ENCODE measurements at places on chromosomes 2 and 18.

DNA sequence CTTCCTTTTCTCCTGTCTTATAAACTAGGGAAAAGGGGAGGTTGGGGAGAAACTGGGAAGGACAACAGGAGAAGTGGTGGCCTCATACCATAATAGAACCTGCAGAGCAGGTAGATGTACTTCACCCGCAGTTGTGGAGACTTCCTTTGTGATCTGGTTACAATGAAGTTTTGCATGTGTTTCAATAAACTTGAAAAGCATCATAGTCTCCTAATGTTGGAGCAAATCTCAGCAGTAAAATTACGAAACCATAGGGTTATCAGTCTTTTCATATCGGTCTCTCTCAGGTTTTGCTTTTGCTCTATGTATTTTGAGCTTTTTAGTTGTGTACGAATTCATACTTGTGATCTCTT, 30.5 kb downstream of the ANO7 start:
- DNase-seq, result no peak

GRCh38 chr2:222609381-222609780, 46.5 kb downstream of the FARSB start:
- no peak for DNase-seq

DNA sequence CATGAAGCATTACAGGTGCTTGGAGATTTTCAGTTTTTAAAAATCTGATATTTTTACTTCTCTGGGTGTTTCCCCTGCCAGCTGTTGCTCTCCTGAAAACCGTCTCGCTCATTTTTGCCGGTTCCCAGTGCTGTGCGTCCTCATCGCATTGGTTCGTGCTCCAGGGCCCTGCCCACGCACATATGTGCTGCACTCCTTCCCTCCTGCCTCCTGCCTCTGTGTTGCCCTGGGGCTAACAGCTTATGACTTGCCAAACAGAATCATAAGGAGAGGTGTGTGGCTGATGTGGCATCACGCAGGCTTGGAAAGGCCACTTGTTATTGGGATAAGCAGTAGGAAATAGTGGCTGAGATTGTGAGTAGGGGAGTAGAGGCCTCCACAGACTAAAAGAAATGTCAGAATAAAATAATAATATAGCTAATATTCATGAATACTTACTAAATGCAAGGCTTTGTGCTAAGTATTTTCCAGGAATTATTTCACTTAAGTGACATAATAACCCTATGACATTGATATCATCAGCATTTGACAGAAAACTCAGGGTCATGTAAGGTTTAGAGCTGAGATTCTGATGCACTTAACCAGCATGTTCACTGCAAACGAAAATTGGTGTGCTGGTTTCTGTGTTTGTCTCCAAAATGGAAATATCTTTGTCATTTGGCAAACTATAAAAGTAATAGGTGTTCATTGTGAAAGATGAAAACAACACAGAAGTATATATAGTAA, 53.5 kb downstream of the SLC4A1AP start:
- DNase-seq, result no peak

- DNase-seq, result no peak
Measured at GRCh38 chr18:80074183-80074582, 34.9 kb upstream of the ADNP2 start.

DNA sequence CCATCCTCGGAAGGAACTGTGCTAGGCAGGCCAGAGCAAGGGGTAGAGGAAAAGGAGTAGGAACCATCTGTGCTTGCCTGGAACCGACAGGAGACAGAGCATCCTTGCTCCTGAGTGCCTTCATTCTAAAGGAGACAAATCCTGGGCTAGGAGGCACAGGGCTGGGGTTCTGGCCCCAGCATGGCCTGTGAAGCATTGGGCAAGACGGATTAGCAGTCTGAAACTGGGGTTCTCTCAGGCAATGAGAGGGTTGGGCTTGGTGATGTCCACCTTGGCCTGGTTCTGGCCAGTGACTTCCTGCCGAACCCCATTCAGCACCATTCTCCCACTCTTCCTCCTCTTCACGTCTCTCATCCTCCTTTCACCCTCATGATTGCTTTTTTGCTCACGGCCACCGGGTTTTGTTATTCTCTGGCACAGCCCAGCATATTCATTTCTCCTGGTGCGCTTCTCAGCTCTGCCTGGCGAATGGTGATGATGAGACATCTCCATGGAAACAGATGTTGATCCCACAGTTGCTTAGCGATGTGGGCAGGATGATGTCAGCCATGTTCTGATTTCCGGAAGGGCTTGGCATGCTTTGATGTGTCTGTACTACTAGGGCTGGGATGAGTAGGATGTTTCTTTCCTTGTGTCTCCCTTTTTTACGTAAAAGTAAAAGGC, 127.7 kb downstream of the CAPN13 start:
- DNase-seq, result no peak

- no peak for DNase-seq
Measured at GRCh38 chr18:74292541-74292858, 737 bp upstream of the CYB5A start.

GRCh38 chr2:38465789-38466127, 88.7 kb upstream of the ATL2 start:
- peak; percentile 2 for DNase-seq

- DNase-seq, result no peak
Measured at GRCh38 chr2:7052404-7052803, 135.2 kb downstream of the RNF144A start.

DNA sequence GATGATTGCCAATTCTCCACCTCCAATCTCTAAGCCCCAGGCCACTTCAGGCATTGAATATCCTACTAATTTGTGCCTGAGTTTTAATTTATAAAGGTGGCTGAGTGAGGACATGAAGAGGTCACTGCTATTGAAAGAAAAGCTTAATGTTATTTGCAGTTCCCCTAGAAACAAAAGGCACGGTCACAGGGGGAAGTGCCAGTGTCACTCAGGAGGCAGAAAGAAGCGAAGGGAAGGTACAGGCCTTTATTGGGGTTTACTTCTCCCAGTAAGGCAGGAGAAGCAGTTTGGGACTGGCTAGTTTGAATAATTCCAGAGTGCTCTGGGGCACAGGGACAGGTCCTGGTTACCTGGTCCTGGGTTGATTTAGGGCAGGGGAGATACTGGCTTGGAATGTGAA, 1.7 kb upstream of the ABHD1 start:
- DNase-seq, result no peak

DNA sequence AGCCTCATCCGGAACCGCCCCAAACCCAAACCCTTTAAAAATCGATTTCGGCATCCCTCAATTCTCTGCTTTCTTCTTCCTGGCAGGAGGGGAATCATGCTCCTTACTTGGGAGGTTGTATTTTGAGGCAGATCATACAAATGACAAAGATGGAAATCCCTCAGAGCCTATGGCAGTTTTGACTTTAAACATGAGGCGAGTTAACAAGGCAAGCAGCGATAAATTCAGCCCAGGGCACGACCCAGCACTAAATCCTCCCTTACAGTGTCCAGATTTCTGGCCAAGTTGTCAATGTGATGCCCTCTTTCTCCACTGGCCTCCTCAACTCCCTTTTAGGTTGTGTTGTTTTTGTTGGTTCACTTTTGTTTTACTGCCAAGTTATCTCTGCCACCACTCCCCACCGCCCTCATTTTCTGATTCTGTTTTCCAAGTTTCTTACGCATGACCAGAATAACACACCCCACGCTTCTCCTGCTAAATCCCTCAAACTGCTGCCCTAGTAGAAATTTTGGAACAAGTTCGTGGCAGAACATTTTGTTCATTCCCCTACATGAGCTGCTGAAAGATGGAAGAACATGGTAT, 68.3 kb downstream of the CTAGE1 start:
- DNase-seq, result no peak

GRCh38 chr2:197453914-197454398, 604 bp downstream of the COQ10B start:
- no peak for DNase-seq

GRCh38 chr18:49690312-49690711, 123.0 kb downstream of the ACAA2 start:
- no peak for DNase-seq

DNA sequence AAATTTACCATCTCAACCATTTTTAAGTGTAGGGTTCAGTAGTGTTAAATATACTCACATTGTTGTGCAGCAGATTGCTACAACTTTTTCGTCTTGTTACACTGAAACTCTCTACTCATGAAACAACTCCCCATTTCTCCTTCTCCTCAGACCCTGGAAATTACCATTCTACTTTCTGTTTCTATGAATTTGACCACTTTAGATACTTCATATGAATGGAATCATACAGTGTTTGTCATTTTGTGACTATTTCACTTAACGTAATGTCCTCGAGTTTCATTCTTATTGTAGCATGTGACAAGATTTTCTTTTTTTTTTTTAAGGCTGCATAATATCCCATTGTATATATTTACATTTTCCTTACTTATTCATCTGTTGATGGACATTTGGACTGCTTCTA, 203.8 kb downstream of the PLCL1 start:
- no peak for DNase-seq

GRCh38 chr2:239366740-239367139, 34.1 kb downstream of the HDAC4 start:
- DNase-seq, result no peak

GRCh38 chr2:143830476-143830875, 689.4 kb downstream of the ZEB2 start:
- DNase-seq, result no peak

DNA sequence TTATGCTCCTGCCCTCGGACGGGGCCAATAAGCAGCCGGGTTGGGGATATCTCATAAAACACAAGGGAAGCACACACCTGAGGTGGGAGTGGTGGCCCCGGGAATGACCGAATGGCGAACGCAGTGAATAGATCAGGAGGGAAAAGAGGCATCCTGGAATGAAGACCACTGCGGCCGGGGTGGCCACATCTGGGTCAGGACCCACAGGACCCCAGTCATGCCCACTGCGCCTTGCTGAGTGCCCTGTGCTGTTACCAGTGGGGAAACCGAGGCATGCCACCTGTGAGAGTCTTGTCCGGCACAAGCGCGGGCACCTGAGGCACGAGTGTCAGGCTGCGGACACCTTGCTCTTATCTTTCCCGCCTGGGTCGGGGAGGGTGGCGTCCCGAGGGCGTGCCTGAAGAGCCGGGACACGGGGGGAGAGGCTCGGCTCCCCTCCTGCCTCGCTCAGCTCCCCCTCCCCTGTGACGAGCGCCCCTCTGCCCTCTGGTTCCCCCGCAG, 1.6 kb downstream of the PDCD1 start:
- DNase-seq, result no peak

DNA sequence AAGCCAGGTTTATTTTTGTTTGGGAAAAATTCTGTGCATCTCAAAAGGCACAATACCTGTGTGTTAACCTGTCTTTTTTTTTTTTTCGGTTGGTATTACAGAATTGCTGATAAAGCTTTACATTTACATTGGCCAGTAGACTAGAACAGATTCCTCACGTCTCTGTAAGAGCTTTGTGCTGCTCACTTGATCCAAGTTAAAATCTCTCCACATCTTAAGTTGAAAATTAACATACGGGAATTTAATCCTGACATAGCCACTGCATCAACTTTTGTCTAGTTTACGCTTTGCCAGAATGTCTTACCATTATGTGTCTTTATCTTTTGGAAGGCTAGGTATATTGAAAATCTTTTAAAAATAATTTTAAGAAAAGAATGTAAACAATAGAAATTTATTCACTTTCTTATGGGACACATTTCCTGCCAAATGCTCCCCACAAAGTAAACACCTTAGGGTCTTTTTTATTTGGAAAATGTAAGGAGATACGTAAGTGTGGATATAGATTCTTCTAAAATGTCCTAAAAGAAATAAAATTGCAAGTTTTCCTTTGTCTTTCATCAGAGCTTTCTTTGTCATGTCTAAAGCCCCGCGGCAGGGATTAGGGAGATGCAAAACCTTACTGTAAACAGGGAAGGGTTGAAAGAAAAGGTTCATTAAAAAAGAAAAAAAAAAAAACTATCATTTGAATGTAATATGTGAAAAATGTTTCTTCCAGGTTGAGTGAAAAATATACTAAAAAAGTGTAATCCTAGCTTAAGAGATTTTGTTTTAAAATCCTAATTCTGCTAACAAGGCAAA, 912.8 kb downstream of the NRXN1 start:
- DNase-seq, result no peak

DNA sequence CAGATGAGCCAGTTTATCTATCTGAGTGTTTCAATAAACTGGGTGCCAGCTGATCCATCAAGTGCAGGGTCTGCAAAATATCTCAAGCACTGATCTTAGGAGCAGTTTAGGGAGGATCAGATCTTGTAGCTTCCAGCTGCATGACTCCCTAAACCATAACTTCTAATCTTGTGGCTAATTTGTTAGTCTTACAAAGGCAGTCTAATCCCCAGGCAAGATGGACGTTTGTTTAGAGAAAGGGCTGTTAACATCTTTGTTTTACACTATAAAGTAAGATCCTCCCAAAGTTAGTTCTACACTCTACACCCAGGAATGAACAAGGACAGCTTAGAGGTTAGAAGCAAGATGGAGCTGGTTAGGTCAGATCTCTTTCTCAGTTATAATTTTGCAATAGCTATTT, 28.7 kb upstream of the HNMT start:
- no peak for DNase-seq

DNA sequence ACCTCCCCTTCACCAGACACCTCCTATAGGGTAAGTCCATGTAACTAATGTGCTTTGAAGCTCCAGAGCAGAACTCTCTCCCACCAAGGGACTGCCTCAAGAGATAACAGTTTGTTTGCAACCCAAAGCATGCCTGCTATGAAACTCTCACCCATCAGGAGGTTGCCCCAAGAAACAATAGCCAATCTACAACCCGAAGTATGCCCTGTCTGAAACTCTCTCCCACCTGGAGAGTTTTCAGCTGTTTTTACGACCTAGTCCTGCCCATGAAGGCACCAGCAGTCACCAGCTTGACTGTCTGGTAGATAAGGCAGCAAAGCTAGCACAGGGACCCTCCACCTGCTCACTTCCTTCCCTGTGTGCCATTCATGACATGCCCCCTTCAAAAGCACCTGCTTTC, 533.9 kb upstream of the CRIM1 start:
- no peak for DNase-seq

GRCh38 chr2:43097644-43098408, 128.6 kb downstream of the ZFP36L2 start:
- DNase-seq, result no peak

GRCh38 chr18:62325806-62326645, 916 bp downstream of the TNFRSF11A start:
- no peak for DNase-seq

DNA sequence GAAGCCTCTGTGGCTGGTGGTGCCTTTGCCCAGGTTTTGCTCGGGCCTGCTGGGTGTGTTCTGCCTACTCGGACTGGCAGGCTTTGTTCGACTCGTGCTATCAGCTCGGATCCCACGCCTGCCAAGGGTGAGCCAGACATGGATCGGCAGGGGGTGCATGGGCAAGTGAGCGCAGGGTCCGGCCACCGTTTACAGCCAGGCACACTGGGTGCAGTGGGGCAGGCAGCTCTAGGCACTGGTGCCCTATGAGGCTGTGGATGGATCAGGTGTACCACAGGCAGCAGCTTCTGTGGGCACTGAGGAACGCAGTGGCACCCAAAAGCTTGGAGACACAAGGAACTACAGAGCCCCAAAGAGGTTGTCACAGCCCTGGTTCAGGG, 25.6 kb downstream of the MARCHF7 start:
- DNase-seq, result no peak

GRCh38 chr2:41881249-41881648, 166.6 kb upstream of the PKDCC start:
- no peak for DNase-seq

DNA sequence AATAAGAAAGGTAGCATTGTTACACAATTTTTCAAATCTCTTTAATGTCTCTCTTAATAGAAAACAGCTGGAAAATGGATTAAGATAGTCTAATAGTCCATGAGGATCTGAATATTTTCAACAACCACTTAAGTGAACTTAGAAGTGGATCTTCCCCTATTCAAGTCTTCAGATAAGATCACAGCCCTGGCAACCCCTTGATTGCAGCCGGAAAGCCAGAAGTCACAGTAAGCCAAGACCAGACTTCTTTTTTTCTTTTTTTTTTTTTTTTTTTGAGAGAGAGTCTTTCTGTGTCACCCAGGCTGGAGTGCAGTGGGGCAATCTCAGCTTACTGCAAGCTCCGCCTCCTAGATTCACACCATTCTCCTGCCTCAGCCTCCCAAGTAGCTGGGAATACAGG, 18.6 kb upstream of the ZC3H15 start:
- DNase-seq, result no peak

Data from stimulated activated CD8-positive, alpha-beta memory T cell treated with anti-CD3 and anti-CD28 coated beads, Interleukin-15, amount 100 ng/mL, for 1 hour (primary cell).